ENCODE measurements at places on chromosomes 3 and 15.

DNA sequence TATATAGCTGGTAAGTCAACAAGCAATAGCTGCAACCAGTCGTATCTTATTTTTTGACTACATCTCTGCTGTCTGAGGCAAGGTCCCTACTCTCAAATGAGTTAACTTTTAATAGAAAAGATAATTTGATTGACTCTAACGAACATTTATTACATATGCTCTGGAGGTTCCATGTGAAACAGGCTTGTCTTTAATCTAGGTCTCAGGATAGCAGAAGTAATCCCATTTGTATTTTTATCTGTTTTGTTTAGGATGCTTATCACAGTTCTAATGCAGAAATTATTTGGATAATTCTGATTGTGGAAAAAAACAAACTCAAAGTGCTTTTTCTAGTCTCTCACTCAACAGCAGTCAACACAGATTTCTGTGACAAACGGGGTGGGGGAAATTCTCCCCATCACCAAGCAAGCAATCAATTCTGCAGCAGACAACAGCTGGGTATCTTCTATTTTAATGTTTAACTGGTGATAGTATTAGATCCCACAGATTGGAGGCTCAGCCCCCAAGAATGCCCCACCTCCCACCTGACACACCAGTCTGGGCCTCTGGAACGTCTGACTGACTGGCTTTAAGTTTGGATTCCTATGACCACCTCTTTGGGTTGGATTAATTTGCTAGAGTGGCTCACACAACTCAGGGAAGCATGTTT is 58.8 kb downstream of the ITPR1 start:
- no peak for DNase-seq

- DNase-seq, result no peak
These were observed 38.4 kb upstream of the EHHADH start for GRCh38 chr3:185292238-185292637.

- DNase-seq, result no peak
These were observed 165.8 kb upstream of the ROPN1 start for GRCh38 chr3:124157748-124158147.

GRCh38 chr15:72339777-72340177 is 19.8 kb upstream of the CELF6 start:
- DNase-seq, result no peak

DNA sequence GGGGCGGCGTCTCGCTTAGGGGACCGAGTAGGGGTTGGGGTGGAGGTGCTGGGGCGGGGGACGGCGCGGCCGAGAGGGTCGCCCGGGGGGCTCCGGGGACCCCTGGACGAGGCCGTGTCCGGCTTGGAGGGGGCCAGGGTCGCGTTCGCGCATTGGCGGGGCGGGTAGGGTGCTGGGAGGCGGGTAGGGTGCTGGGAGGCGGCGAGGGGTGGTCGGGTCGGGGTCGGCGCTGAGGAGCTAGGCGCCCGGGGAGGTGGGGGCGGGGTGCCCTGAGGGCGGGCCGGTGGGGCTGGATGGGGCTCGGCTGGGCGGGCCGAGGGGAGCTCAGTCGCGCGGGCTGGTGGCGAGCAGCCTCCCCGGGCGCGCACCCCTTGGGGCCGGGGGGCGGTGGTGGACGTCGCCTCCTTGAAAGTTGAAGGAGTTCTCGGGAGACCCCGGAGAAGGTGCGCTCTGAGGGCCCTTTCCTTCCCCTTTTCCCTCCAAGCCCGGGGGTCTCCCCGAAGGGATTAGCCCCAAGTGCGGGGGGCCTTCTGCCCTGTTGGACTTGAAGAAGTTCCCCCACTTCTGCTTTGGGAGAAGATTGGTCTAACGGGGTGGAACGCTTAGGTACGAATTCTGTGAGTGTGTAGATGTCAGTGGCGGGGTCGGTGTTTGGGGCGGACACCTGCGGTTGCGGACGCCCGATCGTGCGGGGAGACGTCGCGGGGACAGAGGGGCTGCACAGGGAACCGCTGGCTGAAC is 543 bp downstream of the MEF2A start:
- no peak for DNase-seq

DNA sequence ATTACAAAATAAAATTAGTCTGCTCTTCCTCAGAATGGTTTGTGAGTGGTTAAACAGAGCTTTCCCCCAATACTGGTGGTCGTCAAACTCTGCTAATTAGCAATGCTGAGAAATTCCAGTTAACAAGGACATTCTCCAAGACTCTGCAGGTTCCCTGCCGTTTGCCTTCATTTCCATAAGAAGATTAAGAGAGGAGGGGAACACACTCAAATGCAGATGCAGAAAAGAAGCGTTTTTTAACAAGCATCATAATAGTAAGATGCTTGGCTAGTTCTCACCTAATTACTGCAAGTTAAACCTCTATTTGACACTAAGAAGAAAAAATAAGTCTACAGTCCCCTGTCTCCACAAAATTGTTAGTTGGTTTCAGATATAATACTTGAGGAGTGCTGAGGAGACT is 3.7 kb upstream of the SOX2 start:
- no peak for DNase-seq

- DNase-seq, result no peak
These were observed 43.2 kb upstream of the PTPN23 start for GRCh38 chr3:47337656-47338055.

- no peak for DNase-seq
These were observed 50.2 kb downstream of the NUDT16 start for GRCh38 chr3:131431754-131432153.

DNA sequence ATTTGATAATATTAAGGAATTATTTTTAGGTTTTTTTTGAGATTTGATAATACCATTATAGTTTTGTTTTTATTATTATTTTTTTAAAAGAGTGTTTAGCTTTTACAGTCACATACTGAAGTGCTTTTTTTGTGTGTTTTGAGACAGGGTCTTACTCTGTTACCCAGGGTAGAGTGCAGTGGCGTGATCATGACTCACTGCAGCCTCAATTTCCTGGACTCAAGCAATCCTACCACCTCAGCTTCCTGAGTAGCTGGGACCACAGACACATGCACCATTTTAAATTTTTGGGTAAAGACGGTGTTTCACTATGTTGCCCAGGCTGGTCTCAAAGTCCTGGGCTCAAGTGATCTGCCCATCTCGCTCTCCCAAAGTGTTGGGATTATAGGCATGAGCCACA is 73.0 kb downstream of the SUMF1 start:
- no peak for DNase-seq

DNA sequence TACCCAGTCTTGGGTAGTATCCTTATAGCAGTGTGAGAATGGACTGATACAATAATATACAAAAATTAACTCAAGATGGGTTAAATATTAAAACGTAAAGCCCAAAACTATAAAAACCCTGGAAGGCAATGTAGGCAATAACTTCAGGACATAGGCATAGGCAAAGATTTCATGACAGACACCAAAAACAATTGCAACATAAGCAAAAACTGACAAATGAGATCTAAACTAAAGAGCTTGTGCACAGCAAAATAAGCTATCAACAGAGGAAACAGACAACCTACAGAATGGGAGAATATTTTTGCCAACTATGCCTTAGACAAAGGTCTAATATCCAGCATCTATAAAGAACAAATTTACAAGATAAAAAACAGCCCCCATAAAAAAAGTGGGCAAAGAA is 204.8 kb upstream of the CCDC54 start:
- no peak for DNase-seq

DNA sequence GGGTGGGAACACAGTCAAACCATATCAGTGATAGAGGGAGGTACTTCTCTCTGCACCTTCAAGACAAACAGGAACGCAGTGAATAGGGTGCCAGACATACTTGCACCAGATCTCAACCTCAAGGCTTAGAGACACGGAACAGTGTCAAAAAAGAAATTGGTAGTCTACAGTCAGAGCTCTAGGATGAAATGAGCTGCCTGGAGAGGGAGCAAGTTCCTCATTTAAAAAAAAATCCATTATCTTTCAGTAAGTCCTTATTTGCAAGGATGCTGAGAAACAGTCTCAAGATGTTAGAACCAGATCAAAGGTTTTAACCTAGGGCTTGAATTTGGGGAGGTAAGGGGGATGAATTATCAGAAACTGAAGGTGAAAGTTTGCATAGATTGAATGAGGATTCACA is 20.2 kb upstream of the LMCD1 start:
- DNase-seq, result no peak

DNA sequence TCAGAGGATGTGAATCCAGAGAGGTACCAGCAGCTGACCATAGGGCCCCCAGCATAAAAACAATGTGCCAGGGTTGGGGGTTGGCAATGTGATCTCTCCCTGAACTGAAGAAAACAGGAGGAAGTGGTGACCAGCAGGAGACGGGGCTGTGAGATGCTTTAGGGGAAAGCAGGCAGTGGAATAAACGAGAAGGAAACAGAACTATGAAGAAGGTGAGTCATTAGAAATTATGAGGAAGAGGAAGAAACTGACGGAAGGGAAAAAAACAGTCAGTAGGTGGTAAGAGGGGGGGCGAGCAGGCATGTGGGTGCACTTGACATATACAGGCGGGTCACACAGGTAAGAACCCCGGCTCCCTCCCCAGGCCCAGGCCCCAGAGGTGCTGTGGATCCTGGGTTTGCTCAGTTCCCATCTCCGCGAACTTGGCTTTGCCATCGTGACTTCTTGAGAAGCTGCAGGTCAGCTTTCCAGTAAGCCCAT is 42.2 kb upstream of the B3GNT5 start:
- DNase-seq, result no peak

DNA sequence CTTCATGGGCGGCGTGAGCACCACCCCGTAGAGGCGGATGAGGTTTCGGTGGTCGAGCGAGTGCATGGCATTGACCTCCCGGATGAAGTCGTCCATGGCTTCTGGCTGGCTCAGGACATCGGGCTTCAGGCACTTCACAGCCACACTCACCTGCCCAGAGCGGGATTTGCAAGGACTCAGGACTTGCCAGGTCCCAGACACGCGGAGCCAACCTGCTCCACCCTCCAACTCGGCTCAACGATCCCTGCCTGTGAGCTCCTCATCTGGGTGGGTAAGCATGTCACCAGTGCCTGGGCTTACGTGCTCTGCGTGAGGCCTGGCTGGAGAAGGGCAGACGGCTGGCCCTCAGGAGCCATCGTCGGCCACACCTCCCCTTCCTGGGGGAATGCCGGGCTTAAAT is 25.2 kb downstream of the TNK2 start:
- DNase-seq, result no peak

- no peak for DNase-seq
These were observed 18.8 kb downstream of the CA12 start for GRCh38 chr15:63362885-63363284.

DNA sequence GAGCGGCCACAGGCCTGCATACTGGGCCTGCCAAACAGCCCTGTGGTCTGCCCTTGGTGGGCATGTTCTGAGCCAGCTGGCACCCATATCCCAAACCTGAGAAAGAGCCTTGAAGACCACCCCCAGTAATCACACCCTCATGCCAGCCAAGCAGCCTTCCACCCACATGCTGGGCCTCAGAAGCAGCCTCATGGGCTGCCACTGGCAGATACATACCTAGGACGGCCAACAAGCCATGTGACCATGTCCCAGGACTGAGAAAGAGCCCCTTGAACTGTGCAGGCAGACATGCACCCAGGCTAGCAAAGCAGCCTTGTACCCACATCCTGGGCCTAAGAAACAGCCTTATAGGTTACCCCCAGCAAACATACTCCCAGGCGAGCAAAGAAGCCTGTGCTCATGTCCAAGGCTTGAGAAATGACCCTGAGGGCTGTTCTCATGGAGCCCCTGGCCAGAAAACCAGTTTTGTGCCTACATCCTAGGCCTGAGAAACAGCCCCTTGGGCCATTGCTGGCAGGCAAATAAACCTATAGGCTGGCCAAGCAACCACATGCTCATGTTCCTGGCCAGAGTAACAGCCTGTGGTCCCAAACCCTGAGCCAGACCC is 24.9 kb downstream of the TUBGCP5 start:
- no peak for DNase-seq

DNA sequence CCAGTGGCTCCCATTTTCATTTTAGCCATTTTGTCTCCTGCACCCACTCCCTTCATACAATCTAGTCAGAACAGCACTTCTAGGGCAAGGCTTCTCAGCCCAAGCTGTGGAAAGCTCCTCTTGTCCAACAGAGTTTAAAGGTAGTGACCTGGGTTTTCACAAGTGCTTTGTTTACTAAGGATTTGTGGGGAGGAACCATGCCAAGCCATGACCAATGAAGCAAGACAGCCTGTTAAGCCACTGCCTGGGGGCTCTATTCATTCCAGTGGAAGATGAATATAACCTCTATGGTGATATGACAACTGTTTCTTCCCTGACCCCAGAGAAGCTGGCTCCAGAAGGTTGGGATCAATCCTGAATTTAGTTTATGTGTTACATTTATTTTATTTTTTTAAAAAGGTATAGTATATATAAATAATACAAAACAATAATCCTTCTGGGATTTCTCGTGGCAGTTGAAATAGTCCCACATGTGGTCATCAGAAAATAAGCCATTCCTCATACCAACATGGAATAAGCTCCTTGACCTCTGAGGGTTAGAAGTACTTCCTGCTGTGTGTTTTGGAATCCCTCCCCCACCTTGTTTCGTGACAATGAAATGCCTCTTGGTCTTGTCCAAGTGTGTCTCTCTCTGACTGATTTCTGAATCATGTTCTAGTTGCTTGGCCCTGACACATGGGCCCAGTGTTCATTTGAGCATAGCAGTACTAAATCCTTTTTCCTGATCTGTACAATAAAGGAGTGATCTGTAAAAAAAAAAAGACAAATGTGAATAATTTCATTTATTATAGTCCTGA is 13.3 kb upstream of the THUMPD3 start:
- DNase-seq, result no peak

- no peak for DNase-seq
These were observed 106.4 kb downstream of the ANO10 start for GRCh38 chr3:43515208-43515917.

DNA sequence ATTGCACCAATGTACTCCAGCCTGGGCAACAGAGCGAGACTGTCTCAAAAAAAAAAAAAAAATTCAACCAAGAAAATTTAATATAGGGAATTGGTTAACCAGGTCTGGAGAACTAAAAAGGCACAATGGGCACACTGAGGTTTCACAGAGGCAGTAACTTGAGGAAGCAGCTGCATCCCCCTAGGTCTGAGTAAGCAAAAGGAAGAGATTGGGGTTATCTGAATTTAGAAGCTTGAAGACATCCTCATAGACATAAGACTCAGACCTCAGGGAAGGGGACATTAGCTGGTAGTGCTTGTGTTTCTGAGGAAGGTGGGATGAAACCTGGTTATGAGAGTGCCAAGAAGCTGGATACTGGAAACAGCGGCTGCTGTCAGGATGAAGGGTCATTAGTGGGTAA is 50.1 kb upstream of the LEKR1 start:
- DNase-seq, result no peak

DNA sequence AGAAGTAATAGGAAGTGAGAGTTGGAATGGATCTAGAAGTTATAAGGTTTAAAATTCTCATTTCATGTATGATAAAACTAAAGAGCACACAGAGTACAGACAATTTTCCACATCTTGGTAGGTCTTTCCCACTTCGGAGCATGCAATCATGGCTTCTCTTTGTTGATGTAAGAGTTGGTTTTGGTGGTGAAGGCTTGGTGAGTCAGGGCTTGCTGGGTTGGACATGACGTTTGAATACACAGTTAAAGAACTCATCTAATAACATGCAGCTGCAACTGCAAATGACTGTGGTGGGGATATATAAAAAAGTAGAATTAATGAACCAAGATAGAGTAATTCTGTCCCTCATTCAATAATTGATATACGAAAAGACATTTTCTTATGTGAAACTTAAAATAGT is 39.5 kb upstream of the GRM7 start:
- no peak for DNase-seq

- no peak for DNase-seq
These were observed 25.2 kb upstream of the RHCG start for GRCh38 chr15:89521605-89522004.

All from hypothalamus (tissue), 51 donors.